ENCODE measurements at places on chromosomes 11 and 22. TPM values are rescaled to one million over a fixed set of nuclear protein-coding genes. Genes with fewer than 3 reads are reported as not detected.
A peak's percentile ranks its signal among the peaks of the same experiment; 100 is the strongest.

DNA sequence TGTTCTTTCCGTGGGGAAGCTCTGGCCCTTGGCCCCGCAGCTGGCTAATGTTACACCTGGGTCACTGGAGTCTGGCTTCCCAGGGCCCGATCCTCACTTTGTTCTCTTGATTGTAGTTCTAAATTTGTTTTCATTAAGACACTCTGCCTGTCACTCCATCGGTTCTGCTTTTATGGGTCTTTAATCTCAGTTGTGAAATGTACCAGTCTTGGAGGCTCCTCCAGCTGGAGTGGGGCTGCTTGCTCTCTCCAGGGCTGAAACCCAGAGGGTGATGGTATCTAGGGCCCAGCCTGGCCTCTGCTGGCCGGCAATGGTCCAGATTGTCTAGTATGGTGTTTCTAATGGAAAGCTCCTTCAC is 352.9 kb downstream of the TENM4 start:
- no peak overlapping the region for H3K4me3 ChIP-seq
- H3K4me1 ChIP-seq: peaks cover 28% of the 10 kb centered on the region
- H3K36me3 ChIP-seq: no peaks in the 10 kb centered on the region
- no peaks in the 10 kb centered on the region for H3K27me3 ChIP-seq
- DNase-seq: no peak

DNA sequence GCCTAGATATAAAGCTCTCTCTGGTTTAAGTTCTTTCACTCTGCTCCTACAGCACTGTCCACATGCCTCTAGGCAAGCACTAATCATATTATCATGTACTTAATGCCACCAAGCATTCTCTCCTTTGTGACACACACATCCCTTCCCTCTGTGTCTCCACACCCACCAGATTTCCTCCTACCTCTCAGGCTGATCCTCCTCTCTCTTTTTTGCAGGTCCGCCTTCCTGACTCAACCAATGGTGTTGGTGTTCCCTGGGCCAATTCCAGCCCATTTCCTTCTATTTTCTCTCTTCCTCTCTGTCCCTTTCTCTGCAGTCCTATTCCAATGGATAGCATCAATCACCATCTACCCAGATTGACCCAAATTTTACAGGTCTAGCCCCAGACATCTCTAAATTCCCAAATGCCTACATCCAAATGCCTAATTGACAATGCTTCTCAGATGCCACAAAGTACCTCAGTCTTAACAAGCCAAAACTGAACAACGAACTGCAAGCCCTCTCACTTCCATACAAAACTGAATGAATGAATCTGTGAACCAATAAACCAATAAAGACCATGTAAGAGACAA is 504 bp upstream of the ZNF215 start:
- H3K4me3 ChIP-seq: peak overlapping the region; percentile 90
- peak; percentile 76 for DNase-seq
- H3K27ac ChIP-seq: no peak overlapping the region
- H3K27me3 ChIP-seq: no peaks in the 10 kb centered on the region

DNA sequence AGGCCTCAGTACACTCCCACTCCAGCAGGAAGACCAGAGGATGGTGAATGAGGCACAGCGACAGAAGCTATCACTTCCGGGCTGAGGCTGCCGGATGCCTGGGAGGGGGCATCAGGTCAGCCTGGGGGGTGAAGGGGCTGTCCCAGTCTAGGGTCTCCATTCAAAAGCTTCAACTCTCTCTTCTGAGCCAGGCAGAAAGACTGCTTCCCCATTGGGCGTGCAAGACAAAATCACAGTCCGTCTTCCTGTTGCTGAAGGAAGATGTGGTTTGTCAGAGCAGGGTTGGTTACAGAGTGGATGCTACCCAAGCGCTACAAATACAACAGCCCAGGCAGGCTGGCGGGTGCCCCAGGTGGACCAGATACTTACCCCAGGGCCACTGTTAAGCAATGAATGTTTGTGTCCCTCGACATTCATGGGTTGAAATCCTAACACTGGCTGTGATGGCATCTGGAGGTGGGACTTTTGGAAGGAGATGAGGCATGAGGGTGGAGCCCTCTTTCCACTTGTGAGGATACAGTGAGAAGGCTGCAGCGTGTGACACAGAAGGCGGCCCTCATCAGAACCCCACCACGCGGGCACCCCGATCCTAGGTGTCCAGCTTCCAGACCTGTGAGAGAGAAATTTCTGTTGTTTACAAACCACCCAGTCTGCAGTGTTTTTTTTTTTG is 12.0 kb downstream of the UPK3A start:
- no peak overlapping the region for H3K27ac ChIP-seq
- H3K27me3 ChIP-seq: no peaks in the 10 kb centered on the region
- H3K4me3 ChIP-seq: no peak overlapping the region
- H3K36me3 ChIP-seq: no peaks in the 10 kb centered on the region
- H3K4me1 ChIP-seq: no peaks in the 10 kb centered on the region

GRCh38 chr11:119795690-119796089 is 66.7 kb upstream of the NECTIN1 start:
- peaks cover 10% of the 10 kb centered on the region for H3K4me1 ChIP-seq
- peaks cover 53% of the 10 kb centered on the region for H3K27me3 ChIP-seq
- no peak overlapping the region for H3K27ac ChIP-seq
- H3K4me3 ChIP-seq: no peak overlapping the region
- DNase-seq: no peak

- peaks cover 13% of the 10 kb centered on the region for H3K27me3 ChIP-seq
- no peaks in the 10 kb centered on the region for H3K36me3 ChIP-seq
- H3K27ac ChIP-seq: no peak overlapping the region
- peak; percentile 77 for DNase-seq
- H3K4me3 ChIP-seq: peak overlapping the region; percentile 19
- H3K4me1 ChIP-seq: peaks cover 12% of the 10 kb centered on the region
These were observed 295.9 kb downstream of the MIAT start for GRCh38 chr22:26953012-26953883.

The PNPLA5 gene
- total RNA-seq: 0.68 TPM

The ANO3 gene
- not detected for total RNA-seq

The PLAAT2 gene
- not detected for total RNA-seq

The HMOX1 gene
- 24.2 TPM for total RNA-seq

The BEST1 gene
- 0.26 TPM for total RNA-seq
